Fibroblast of skin of left biceps (primary cell): ENCODE measurements at places on chromosomes 7 and 10.

DNA sequence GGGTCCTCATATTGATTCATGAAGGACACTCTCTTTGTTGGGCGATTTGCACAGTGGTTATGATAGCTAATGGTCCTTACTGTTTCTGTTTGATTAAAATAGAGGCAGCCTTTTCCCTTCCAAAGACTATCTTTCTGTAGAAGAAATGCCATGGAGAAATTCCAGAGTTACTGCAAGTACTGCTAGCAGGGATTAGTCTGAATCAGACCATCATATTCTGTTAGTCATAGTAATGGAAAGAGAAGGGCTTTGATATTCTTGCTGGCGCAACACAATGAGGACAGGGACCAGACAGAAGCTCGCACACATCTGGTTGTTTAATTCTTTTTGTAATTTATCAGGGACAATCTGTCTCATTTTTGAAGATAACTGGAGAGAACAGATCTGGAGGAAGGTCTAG is 304.5 kb upstream of the FZD8 start:
- no peak for DNase-seq

- peak; percentile 66 for DNase-seq
Measured at GRCh38 chr10:26486990-26487850, 49.1 kb downstream of the APBB1IP start.

DNA sequence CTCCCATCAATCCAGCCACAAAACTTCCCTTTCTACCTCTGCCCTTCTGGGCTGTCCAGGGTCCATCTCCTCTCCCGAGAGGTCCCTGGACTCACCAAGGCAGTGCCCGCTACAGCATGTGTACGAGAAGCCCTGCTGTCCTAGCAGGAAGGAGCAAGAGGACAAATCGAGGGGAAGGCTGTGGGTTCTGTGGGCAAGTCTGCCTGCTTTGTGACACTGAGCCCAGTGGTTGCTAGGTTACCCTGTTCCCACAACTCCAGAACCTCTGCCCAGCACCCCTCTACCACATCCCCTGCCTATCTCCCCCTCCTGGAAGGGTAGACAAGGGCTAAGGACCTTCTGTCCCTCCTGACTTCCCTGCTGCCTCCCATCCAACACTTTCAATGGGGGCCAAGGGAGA is at the start of gene TBATA:
Gene TBATA (minus strand): TSS at position 188 of the 400 bp plus-strand sequence. CDS start 1,998 bp downstream, outside the sequence.
- DNase-seq, result no peak

- peak; percentile 60 for DNase-seq
Measured at GRCh38 chr7:111082351-111082750, 8.6 kb upstream of the LRRN3 start.

- no peak for DNase-seq
Measured at GRCh38 chr7:78794101-78794500, 659.4 kb downstream of the MAGI2 start.

DNA sequence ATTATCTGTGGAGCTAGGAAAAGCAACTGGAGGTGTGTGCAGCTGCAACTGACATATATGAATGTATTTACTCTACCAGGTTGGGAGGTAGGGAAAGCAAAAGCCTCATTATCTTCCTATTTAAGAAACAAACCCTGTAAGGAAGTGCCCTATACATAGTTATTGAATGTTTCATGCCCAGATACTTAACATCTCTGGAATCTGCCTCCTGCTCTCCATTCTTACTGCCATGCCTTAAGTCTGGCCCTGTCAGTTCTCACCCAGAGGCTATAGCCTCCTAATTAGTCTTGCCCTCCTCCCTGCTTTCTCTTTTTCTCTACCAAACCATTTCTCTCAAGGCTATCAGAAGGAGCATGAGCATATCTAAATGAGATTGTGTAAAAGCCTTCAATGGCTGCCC is 542.6 kb upstream of the LRRN3 start:
- DNase-seq, result no peak
